ENCODE measurements at places on chromosomes 7 and 10.

DNA sequence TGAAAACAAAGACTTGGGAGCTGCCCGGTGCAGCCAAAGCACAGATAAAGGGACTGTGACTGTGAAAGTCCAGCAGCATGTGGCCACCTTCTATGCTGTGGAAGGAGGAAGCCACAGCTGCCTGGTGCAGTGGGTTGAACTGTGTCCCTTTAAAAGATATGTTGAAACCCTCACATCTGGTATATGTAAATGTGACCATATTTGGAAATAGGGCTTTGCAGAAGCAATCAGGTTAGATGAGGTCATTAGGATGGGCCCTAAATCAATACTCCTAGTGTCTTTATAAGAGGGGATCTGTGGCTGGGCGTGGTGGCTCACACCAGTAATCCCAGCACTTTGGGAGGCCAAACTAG, 136.9 kb downstream of the GLI3 start:
- DNase-seq, result no peak

GRCh38 chr7:7816084-7816483, 97.7 kb upstream of the RPA3 start:
- no peak for DNase-seq

- peak; percentile 94 for DNase-seq
These were observed at the start of gene GCC1 for GRCh38 chr7:127585044-127585953. TSS of gene GCC1 (minus strand) at chr7:127585596. CDS start at chr7:127585182, 414 bp downstream.

DNA sequence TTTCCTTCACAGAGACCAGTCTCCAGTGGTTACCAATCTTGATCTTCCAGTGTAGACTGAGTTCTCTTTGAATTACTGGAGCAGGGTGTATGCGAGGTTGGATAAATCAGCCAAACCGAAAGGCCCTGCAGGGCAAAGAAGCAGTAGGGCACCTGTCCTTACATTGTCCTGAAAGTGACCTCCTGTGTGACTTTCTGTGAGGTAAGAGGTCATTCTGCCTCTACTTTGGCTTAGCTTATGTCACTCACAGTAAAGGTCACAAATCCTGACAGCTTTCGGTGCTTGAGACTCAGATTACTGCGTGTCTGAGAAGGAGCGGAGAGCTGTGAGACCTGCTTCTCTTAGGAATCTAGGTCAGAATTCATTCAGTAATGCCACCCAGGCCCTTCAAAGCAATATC, 252.7 kb upstream of the ETV1 start:
- no peak for DNase-seq

DNA sequence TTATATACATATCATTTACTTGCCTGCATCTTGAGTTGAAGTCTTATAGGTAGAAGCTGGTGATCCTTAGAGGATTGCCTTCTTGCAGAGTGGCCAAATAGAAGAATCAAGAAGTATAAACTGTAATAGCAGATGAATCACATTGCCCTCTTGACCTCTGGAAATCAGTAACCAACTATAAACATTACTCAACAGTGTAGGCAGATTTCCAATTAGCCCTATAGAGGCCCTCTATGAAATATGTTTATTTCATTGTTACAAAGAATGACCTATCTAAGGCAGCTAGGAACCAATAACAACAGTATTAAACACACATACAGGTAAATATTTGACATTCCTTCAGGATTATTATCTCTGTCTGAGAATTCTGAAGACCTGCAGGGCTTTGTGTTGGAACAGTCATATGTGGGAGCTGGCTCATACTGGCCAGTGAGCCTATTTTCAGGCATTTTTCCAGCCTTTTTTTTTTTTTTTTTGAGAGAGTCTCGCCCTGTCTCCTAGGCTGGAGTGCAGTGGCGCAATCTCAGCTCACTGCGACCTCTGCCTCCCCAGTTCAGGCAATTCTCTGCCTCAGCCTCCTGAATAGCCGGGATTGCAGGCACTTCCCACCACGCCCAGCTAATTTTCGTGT, 7.2 kb upstream of the SRI start:
- DNase-seq, result no peak

GRCh38 chr10:21171197-21171935, 274.3 kb upstream of the NEBL start:
- DNase-seq, result no peak

DNA sequence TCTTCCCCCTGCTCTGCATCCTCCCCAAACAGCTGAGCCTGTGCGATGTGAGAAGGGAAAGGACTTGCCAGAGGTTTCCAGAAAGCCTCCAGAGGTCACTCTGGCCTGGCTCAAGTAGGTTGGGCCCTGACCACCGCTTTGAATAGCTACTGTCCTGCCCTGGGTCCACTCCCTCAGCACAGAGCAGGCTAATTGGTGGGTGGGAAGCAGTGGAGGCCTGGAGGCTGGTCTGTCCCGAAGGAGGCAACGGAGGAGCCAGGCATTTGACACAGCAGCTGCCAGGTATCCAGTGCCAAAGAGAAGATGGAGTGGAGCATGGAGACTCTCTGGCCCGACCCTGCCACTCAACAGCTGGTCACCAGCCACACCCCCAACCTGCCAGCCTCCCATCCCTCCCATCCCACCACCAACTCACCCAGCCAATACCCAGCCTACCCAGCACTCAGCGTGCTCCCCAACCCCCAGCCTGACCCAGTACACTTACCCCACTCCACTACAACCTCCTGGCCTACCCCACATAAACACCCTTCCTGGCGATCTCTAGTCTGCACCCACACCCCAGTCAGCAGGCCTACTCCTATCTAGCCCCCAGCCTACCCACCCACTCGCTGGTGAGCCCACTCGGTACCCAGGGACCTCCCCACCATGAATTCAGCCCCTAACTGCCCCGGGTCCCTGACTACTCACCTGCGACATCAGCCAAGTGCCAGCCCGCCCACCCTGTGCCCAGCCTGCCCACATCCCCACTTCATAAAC, 64.6 kb upstream of the COL13A1 start:
- DNase-seq, result no peak

DNA sequence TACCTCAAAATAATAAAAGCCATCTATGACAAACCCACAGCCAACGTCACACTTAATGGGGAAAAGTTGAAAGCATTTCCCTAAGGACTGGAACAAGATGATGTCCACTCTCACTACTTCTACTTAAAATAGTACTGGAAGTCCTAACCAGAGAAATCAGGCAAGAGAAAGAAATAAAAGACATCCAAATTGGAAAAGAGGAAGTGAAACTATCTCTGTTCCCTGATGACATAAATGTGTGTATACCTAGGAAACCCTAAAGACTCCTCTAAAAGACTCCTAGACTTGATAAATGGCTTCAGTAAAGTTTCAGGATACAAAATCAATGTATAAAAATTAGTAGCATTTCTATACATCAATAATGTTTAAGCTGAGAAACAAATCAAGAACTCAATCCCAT, 314.1 kb downstream of the WDR37 start:
- DNase-seq, result no peak

GRCh38 chr10:53284615-53285182, 512.1 kb upstream of the MBL2 start:
- DNase-seq, result no peak

- DNase-seq, result no peak
These were observed 28.4 kb downstream of the BBS9 start for GRCh38 chr7:33157781-33158180.

DNA sequence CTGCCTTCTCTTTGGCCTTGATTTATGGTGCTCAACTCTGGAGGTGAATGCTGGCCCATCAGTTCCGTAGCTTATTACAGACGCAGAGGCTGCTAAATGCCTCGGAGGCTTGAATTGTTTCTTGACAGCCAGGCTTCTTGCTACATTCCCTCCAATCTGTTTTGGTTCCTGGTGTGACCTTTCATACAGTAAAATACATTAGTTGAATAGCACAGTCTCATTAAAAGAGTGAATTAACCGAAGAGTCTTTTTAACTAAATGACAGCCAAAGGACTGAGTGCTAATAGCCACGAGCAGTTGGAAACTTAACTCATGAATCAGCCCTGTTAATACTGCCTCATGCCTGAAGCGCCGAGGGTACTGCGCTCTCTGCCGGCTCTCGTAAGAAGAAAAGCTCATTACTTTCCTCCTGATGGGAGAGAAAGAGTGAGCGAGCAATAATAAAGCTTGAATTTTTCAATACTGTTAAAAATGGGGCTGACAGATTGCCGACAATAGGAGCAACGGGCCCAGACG, 236.4 kb upstream of the GPR26 start:
- no peak for DNase-seq

- no peak for DNase-seq
These were observed 114.8 kb downstream of the FAM53B start for GRCh38 chr10:124629415-124629814.

All from coronary artery (tissue), 2 donors.